ENCODE measurements at places on chromosomes 4 and X.

GRCh38 chrX:2284601-2285000 is 216.2 kb downstream of the DHRSX start:
- no peak for DNase-seq

DNA sequence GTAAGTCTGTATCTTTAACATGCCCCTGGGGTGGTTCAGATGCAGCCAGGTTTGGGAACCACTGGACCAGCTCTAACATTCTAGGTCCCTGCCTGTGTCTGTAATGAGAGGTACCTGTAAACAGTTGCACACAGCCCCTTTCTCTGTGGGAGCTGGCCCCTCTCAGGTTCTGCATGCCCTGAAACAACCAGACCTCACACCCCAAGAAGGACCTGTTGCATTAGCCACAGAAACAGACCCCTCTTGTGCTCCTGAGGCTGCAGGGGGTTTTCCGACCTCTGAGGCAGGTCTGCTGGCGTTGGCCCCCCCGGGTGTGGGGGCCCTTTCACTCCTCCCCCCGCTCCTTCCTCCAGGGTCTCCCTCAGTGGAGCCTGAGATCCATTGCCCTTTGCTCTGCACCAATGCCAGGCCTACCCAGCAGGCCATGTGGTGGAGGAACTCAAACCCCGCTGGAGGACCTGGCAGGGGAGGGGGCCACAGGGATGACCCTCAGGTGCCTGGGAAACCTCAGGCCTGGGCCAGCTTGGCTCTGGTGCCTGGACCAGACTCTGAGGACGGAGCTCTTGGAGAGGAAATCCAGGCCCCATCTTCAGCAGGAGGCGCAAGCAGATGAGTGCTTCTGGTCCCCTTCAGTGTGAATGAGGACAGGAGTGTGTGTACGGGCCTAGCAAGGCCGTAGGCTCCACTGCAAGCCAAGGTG is 61.4 kb upstream of the PJA1 start:
- no peak for DNase-seq

DNA sequence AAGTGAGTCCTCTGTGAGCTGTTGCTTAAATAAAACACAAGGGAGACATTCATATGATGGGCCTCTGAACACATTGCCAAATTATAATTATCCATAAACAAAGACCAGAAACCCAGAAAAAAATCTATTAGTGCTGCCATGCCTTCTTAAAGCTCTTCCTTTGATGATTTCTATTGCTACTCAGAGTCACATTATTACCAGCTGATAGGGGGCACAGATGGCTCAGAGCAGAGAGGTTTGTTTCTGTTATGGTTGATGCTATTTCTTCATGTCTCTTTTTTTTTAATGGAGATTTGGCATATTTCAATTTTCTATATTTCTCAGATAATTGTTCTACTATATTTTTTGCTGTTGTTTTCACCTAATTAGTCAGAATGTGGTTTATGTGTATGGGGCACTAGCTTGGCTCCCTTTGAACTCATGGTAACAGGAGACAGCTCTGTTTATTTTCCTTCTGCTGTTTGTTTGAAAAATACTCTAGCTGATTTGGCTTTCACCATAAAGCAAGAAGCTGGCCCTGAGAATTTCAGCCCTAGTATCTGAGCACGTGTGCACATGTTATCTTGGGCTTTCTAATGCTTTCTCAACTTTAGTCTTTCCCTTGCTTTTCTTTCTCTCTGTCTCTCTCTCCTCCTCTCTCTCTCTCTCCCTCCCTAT is 568.8 kb downstream of the PPARGC1A start:
- no peak for DNase-seq

DNA sequence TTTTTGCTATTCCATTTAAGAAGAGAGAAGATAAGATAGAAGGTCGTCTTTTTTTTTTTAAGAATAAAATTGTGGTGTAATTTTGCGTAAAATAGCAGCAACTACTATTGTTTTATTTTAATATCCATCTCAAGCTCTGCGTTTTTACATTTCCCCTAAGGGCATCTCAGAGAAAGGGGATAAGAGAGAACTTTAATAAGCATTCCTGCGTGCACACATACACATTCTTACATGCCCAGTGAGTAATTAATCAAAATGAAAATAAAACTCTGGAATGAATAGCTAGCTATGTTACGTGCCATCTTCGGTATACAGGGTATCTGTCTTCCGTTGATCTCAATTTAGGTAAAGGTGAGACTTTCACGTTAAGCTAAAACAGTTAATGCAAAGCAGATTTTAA is 200.3 kb upstream of the TENM3 start:
- no peak for DNase-seq

DNA sequence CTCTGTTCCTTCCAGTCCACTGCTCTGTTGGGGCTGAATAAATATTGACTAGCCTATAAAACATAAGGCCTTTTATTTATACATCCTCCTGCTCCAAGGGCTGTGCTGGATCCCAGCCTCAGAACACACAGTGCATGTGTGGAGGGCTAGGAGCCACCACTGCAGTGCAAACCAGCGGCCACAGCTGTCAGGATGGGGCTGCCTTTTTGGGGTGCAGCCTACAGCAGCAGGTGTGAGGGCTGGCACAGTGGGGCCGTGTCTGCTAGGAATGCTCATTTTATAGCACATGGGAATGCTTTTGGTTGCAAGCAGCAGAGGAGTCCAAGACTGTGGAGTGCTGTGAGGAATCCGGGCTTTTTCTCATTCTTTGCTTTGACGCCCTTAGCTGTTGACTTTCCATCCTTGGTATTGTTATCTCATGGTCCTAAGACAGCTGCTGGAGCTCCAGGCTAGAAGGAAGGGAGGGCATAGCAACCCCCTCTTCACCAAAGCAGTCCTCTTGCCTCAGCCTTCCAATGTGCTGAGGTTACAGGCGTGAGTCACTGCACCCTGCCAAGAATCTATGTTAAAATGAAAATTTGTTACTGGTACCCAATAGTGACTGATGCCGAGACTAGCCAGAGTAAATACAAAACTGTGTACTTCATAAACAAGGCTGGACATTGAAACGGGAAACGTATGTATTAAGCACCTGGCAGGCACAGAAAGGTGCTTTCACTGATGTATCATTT is 334.3 kb upstream of the GATB start:
- DNase-seq = peak; percentile 14

DNA sequence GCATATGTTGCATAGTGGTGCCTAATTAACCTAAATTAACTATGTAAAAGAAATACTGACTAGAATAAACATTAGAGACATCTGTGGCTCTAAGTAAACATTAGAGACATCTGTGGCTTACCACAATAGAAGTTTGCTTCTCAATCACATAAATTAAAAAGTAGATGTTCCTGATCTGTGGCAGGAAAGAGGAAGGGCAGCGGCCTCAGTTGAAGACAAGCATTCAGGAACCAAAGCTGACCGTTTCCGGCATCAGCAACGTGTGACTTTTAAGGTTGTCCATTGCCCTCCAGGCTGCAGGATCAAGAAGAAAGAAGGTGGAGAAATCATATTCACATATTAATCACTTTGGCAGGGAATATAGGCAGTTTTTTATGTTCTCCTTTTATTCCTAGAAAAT is 336.3 kb upstream of the TRAM1L1 start:
- no peak for DNase-seq

- DNase-seq = no peak
Observed at GRCh38 chr4:23962462-23962861, 72.6 kb upstream of the PPARGC1A start.

DNA sequence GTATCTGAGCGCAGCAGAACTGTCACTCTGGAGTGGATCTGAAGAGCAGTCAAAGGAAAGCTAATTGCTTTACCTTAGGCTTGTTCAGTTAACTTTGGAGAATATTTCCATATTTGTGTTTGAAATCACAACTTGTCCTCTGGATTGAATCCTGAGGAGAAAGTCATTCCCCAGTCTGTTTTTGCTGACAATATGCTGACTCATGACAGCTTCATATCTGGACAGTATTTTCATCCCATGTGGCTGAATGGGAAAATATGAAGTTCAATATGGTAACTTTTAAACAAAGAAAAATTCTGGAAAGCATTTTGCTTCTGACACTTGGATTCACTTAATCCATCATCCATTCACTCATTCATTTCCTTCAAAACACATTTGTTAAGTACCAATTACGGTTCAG is 46.3 kb upstream of the MAGEC3 start:
- no peak for DNase-seq

DNA sequence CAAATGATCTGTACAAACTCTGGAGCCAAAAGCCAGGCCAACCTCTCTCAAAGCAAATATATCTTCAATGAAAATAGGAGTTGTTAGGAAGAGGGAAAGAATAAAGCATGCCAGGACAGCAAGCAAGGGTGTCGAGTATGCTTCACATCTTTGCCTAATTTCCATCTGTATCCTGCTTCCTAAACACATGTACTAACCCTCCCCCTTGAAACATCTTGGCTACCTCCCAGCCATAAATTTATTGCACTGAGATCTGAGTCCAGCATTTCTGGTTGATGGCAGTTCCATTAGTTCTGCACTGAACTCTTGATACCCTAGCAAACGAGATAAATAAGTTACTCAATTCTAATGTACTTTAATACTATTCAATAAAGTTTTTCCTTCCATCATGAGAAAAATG is 430.5 kb upstream of the TRAM1L1 start:
- DNase-seq = no peak

DNA sequence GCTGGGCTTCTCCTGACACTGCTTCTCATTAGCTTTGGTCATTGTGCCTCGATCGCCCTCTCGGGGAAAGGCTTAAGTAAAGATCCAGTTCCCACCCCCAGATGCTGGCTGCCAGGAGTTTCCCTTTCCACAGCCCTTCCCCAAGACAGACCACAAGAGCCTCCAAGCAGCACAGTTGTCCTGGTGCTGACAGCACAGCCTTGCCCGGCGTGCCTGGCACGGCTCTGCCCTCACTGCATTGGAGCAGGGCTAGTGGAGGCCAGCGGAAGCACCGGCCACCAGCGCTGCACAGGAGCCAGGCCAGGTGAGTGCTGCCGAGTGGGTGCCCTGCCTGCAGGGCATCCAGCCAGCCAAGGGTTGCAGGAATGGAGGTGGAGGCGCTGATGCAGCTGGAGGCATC is 9.7 kb upstream of the MSANTD1 start:
- no peak for DNase-seq

DNA sequence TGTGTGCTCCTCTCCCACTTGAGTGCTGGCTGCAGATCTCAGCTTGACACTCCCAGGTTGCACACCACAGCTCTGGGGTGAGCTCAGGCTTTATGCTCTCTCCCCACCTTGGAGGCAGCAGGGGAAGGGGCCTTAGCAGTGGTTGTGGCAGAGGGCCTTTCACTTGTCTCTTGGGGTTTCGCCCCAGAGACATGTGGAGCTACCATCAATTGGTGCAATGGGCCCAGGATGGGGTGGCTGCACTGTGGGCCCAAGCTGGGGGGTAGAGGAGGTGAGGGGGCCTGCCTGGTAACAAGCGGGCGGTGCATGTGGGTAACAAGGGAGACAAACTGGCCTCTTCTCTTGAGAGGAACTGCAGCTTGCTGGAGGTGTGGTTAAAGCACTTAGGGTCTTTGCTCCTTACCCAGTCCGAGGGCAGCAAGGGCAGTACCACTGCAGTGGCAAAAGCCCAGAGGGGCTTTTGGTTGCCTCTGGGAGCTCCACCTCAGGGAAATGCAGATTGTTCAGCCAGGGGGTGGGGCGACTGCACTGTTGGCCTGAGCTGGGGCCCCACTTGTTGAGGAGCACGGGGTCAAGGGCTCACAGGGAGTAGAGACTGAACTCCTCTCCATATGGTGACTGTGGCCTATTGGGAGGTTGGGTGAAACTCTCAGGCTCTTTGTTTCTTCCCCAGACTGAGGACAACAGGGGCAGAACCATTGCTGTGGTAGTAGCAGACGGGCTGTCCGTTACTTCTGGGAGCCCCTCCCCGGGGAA is 30.5 kb upstream of the OR13H1 start:
- DNase-seq = no peak

DNA sequence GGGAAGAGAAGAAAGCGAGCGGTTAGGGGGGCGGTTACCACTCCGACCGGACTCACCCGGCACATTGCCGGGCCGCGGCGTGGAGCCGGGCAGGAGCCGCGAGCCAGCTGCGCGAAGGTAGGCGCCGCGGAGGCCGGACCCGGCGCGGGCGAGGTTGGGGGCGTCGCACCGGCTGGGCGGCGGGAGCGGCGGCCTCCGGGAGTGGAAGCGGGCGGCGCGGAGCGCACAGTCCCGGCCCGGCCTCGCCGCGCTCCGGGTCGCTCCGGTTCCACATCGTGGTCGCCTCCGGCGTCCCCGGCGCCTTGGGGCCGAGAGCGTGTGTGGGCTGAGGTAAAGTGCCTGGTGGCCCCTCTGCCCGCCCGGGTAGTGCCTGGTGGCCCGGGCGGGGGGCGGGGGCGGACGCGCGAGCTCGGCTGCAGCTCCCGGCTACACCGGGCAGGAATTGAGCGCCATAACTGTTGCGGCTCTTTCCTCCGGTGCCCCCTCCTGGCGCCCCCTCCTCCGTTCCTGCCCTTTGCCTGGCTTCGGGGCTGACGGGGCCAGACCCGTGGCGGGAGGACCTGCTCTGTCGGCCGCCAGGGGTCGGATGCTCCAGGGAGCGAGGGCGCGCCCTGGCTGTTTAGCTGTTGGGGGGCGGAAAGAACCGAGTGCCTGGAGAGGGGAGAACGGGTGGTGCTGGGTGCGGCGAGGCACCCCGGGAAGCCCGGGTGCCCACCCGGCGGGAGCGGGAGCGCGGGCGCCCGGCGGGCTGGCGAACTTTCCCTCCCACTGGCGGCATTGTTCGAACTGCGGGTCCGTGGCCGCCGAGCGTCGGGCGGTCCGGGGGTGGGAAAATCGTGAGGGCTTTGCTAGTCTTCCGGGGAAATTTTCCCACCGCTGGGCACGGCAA is 626 bp downstream of the JADE3 start:
- DNase-seq = no peak

- DNase-seq = no peak
Observed at GRCh38 chrX:16839852-16840460, 30.2 kb downstream of the RBBP7 start.

DNA sequence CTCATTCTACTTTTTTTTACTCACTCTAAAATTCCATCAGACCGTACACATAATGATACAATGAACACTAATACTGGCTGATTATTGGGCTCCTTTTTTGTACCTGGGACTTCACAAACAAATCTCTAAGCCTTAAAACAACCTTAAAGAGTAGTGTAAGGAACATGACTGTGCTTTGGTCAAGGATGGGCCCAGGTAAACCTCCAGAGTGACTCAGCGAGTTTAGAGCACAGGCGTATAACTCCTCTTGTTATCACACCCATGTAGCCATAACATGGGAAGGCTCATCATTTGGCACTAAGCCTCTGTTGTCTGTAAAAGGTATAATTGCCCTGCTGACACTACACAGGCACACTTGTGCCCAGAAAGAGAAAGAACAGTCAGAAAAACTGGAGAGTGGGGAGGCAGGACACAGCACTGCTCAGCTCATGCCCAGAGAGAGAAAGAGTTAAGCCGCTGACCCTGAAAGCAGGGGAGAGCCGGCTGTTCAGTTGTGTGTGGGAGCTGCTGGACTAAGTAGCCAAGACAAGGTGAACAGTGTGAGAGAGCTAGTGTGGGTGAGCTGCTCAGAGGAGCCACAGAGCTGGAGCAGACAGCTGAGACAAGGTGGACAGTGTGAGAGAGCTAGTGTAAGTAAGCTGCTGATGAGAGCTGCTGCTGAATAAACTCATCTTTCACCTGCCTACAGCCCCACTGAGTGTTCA is 319.6 kb upstream of the BMP3 start:
- DNase-seq = no peak

GRCh38 chr4:2768124-2768523 is 12.0 kb upstream of the TNIP2 start:
- no peak for DNase-seq

GRCh38 chr4:82818664-82819662 is 20.4 kb upstream of the SCD5 start:
- no peak for DNase-seq

Measured in CD4-positive, alpha-beta T cell treated with Interleukin-4 for 4 hours (primary cell).